A673 (cell line): ENCODE measurements at places on chromosomes 5 and 9. TPM values are rescaled to one million over a fixed set of nuclear protein-coding genes. Genes with fewer than 3 reads are reported as not detected.

DNA sequence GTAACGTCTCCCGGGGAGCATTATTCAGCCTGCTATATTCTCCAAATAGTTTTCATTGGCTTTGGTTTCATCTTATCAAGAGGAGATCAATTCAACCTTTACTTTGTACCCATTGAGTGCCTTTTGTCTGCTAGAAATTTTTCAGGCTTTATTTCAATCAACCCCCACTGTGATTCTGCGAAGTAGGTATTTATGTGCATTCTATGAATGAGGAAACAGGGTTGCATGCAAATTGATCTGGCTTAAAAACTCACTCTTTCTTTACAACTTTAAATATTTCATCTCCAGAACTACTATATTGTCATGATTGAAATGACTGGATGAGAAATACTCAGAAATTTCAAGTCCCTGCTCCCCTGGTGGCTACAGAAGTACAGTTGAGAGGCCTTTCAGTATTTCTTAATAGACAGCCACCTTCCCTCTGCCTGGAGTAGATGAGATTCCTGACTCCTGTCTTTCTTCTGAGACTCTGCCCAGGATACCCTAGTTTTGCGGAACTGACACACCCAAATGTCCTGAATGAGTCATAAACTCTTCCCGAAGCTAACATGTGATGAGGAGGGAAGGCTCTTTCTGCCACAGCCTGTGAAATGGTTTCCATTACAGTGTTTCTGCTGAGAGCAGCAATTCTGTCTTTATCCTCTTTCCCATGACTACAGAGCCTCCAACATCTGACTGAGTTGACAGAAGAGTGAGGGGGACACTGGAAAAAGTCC is 52.6 kb upstream of the TNC start:
- no peak overlapping the region for H3K4me3 ChIP-seq
- H3K27me3 ChIP-seq, result no peaks in the 10 kb centered on the region
- H3K4me1 ChIP-seq, result peaks cover 10% of the 10 kb centered on the region
- H3K36me3 ChIP-seq, result no peaks in the 10 kb centered on the region
- peak; percentile 62 for DNase-seq

DNA sequence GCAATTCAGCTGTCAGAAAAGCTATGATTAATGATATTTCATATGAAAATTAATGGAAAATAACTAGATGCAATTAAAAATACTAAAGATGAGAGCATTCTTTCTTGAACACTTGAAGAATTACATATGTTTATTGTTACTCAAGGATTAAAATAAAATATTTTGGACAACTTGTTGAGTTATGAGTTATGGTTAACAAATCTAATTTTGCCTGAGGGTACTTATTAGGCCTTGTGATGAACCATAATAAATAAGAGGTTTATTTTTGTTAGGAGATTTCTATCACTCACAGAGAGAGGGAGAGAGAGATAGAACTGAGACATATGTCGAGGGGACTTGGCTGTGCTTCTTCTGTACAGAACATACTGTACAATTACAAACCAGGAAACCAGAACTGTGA is 183.7 kb downstream of the ISL1 start:
- no peak overlapping the region for H3K4me3 ChIP-seq
- H3K4me1 ChIP-seq, result no peaks in the 10 kb centered on the region
- no peak overlapping the region for H3K27ac ChIP-seq
- DNase-seq, result no peak
- H3K36me3 ChIP-seq, result no peaks in the 10 kb centered on the region

GRCh38 chr5:30663536-30663935 is 530.0 kb upstream of the CDH6 start:
- no peaks in the 10 kb centered on the region for H3K27me3 ChIP-seq
- no peaks in the 10 kb centered on the region for H3K4me1 ChIP-seq
- no peak overlapping the region for H3K27ac ChIP-seq
- no peaks in the 10 kb centered on the region for H3K36me3 ChIP-seq
- no peak overlapping the region for H3K4me3 ChIP-seq

DNA sequence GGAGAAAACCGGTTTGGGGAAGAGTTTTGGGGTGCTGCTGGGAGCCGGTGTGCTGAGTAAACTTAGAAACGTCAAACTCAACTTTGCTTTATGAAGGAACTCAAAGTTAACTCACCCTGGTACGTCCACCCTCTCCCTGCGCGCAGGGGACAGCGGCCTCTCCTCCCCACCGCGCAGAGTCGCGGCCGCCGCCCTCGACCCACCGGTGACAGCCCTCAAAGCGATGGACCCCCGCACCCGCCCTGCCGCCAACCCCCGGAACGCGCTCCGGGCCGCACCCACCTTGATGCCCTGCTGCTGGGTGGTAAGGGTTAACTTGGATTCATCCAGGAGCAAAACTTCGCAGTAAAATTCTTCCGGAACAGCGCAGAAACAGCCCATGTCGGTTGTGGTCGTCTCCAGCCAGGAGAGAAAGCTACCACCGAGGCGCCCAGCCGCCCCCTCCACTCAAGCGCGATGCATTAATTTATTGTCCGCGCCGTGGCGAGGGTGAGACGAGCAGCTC is 366 bp downstream of the EPB41L4A start:
- peaks cover 10% of the 10 kb centered on the region for H3K4me1 ChIP-seq
- peak overlapping the region; percentile 39 for H3K4me3 ChIP-seq
- H3K36me3 ChIP-seq, result no peaks in the 10 kb centered on the region
- peaks cover 80% of the 10 kb centered on the region for H3K27me3 ChIP-seq
- DNase-seq, result no peak
- no peak overlapping the region for H3K27ac ChIP-seq

GRCh38 chr5:122111460-122111859 is 17.9 kb upstream of the ZNF474 start:
- H3K27me3 ChIP-seq, result no peaks in the 10 kb centered on the region
- H3K36me3 ChIP-seq, result no peaks in the 10 kb centered on the region
- H3K4me3 ChIP-seq, result no peak overlapping the region
- no peaks in the 10 kb centered on the region for H3K4me1 ChIP-seq

DNA sequence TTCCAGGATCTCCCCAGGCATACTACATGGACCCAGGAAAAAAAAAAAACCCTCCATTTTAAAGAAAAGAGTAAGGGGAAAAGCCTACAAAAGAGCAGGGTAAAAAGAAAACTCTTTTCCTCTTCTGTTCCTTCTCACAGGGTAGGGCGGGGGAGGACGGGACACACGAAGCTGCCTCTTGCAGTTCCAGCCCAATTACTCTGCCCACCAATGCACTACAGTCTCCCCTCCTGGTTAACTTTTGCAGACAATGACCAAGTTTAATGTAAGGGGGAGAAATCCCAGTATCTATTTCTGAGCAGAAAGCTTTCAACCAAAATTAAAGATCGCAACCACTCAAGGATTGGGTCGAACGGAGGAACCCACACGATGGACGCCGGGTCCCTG is 1.3 kb downstream of the BRD3 start:
- H3K36me3 ChIP-seq, result no peaks in the 10 kb centered on the region
- H3K4me3 ChIP-seq, result peak overlapping the region; percentile 99
- no peaks in the 10 kb centered on the region for H3K4me1 ChIP-seq
- DNase-seq, result peak; percentile 45
- peaks cover 15% of the 10 kb centered on the region for H3K27me3 ChIP-seq

GRCh38 chr9:115551396-115551795 is 433.4 kb upstream of the TNC start:
- no peaks in the 10 kb centered on the region for H3K27me3 ChIP-seq
- no peaks in the 10 kb centered on the region for H3K36me3 ChIP-seq
- no peak overlapping the region for H3K4me3 ChIP-seq

DNA sequence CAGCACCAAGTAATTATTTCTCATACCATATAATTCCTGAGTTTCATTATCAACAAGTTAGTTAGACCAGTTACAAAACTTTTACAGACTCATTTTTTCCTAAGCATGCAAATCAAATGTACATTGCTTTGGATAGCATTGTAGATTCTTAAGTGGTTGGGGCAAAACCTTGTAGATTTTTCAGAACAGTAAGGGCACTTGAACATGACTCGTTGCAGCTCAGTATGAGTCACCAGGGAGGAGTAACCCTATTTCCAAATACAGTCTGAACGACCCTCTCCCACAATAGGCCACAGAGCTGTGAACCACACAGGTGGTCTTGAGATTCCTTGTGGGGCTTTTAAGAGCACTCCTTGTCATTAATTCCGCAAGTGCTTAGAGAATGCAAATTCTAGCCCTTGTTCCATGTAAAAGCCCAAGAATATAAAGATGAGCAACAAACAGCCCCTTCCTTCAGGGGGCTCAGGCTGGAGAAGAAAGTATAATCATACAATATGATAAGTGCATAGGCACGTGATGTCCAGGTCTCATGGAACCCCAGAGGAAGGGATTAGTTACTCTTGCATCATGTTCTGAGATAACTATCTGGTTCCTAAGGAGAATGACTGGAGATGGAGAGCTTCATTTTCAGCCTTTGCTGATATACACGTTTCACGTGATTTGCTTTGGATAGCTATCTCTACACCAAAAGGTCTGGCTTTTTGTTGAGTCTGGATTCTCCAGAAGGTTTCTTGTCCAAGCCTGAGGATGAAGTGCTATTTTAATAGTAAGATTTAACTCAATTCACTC is 295.7 kb downstream of the KCNN2 start:
- no peak for DNase-seq
- no peaks in the 10 kb centered on the region for H3K4me1 ChIP-seq
- H3K27ac ChIP-seq, result no peak overlapping the region
- no peak overlapping the region for H3K4me3 ChIP-seq
- no peaks in the 10 kb centered on the region for H3K36me3 ChIP-seq
- H3K27me3 ChIP-seq, result no peaks in the 10 kb centered on the region

The ZNG1E gene
- 62.7 and 64.8 TPM in 2 replicates for total RNA-seq

The C9orf50 gene
- total RNA-seq, result 0.28 TPM in 1 of 2 replicates, not detected in the other

The SREK1IP1 gene
- total RNA-seq, result 31.7 and 32.3 TPM in 2 replicates

The GABRA1 gene
- total RNA-seq, result not detected in 2 replicates
